ENCODE measurements at places on chromosomes 6 and 20. TPM values are rescaled to one million over a fixed set of nuclear protein-coding genes. Genes with fewer than 3 reads are reported as not detected.
A peak's percentile ranks its signal among the peaks of the same experiment; 100 is the strongest.

The VGLL2 gene
- polyA plus RNA-seq = not detected

The C20orf144 gene
- 0.25 TPM for polyA plus RNA-seq

The COL11A2 gene
- 4.2 TPM for polyA plus RNA-seq

GRCh38 chr6:52535711-52536423 lies 41.0 kb downstream of the TRAM2 start:
- DNase-seq = no peak

- DNase-seq = no peak
Observed at GRCh38 chr20:21518292-21518991, 4.6 kb upstream of the NKX2-2 start.

The MRAP2 gene
- polyA plus RNA-seq = 5.2 TPM

DNA sequence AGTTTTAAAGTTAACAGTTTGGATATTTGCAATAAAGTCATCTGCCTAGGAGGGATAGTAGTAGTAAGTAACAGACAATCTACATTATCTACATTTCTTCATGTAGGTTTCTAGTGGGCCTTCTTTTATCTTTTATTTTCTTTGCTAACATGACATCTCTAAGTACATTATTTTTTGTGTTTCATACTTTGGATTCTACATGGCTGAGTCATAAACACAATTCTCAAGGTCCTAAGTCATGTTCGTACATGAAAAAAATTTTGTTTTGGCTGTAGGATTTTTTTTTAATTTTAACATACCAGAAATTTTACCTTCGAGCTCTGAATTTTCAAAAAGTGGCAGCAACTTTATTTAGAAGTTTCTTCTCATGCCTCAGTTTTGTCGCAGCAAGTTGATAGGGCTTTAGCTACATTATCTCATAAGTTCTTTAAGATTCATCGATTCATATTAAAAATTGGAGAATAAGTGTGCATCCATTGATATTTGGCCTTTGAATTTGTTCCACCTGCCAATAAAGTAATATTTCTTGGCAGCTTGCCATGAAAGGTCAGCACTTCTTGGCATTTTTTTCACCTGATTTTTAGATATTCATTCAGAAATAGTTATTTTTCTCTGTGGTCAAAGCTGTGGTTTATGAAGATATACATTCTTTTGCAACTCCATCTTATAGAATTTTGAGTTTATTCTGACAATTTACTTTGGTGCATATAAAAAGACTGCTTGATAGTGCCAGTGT lies 146.2 kb downstream of the GRIK2 start:
- DNase-seq = no peak

The SOX4 gene
- polyA plus RNA-seq = 143 TPM

The HLA-F gene
- 11.4 TPM for polyA plus RNA-seq

- DNase-seq = no peak
Observed at GRCh38 chr20:63090682-63091571, 84.2 kb upstream of the BHLHE23 start.

DNA sequence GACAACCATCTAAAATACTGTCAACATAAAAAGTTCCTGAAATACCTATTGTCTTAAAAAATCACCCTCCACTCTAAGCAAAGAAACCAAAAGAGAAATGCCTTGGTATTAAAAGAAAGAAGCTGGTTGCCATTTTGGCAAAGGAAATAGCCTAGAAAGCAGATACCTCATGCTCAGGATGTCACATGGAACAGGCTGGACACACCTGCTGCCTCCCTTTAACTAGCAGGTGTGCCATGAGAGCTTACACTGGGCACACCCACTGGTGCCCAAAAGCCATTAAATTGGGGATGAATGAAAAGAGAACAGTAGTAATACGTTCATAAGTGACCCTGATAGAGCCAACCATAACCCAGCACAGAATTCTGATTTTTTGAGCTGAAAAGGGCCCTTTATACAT lies 1.5 kb downstream of the SLC23A2 start:
- DNase-seq = no peak

The BMP6 gene
- polyA plus RNA-seq = 6.8 TPM

GRCh38 chr20:12598894-12599293 lies 409.9 kb upstream of the SPTLC3 start:
- no peak for DNase-seq

The ARFGEF3 gene
- polyA plus RNA-seq = 6.8 TPM

The GGTLC1 gene
- polyA plus RNA-seq = not detected

GRCh38 chr6:19812512-19813119 lies 24.6 kb upstream of the ID4 start:
- DNase-seq = no peak

DNA sequence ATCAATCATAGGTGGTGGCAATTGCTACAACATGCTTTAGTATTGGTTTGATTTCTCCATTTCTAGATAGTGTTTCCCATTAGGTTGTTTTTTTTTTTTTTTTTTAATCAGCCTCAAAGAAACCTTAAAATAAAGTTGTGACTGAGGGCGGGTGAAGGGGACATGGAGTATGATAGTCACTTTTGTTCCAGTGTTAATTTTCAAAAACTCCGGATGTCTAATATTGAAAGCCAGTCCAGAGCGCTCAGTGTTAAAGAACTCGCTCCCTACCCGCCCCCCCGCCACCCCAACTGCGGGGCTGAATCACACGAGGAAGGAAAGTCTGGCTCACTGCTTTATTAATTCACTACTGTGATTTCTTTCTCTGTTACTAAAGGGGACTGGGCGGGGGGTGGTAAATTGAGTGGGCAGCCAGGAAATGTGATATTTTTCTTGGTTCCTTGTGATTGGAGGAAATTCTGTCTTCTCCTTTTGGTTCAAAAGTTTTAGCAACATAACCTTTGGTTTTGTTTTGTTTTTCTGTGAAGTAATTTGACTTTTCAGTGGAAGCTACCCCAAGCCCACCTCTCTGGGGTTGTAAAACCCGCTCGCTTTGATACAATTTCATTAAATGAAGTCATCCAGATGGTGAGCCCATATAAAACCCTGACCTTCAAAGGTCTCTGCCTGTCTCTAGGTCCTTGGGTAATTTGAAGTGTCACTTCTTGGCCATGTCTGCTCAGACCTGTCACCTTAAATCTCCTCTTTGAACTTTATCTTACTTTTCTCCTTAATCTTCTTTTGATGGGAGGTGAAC lies 38.0 kb downstream of the TNFAIP3 start:
- peak; percentile 13 for DNase-seq

The SEMG1 gene
- polyA plus RNA-seq = not detected

GRCh38 chr20:32153771-32154170 lies 44.3 kb downstream of the TM9SF4 start:
- DNase-seq = no peak

DNA sequence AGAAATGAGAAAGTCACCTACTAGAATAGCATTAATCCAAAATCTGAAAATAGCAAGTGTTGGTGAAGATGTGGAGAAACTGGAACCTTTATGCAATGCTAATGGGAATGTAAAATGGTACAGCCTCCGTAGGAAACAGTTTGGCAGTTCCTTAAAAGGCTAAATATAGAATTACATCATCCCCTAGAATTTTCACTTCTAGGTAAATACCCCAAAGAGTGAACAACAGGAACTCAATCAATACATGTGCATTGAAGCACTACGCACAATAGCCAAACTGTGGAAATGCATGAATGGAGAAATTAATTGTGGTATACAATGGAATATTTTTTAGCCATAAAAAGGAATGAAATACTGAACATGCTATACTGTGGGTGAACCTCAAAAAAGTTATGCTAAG lies 982.0 kb upstream of the FLRT3 start:
- DNase-seq = no peak

DNA sequence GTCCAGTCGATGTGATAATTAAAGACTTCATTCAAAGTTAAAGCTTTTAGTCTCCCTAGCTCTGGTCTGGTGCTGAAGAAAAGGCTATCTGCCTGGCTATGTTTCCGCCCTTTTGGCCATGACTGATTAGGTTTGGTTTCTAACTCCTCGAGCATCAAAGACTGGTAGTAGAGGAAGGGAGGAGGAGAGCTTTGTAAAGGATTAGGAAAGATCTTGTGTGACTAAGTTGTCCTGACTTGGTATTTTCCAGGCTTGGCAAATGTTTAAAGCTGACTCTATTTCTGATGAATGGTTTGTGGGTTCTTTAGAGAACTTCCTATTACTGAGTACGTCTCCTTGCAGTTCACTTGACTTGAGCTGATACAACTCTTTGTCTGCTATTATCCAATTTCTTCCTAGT lies 312.9 kb downstream of the GJA1 start:
- DNase-seq = no peak

DNA sequence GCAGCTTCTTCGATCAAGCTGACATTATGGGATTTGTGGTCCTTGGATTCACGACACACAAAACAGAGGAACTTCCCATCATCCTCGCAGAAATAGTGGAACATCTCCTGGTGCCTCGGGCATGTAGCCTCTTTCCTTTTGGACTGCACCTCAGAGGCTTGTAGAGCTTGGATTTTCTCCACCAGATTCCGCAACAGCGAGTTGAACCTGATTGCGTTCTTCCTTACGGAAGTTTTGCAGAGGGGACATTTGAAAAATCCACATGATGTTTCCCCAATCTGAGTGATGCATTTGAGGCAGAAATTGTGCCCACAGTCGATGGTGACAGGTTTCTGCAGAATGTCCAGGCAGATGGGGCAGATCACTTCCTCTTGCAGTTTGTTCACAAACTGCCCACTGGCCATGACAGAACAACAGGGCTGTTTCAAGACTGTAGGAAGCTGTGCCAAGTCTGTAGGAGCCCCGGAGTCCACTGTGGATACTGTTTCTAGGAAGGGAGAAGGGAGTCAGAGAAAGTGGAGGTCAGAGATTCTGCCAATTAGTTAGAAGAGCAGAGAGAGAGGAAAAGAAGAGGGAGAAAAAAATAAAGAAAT lies 392 bp downstream of the TRIM31 start:
- DNase-seq = no peak

The KHDRBS2 gene
- polyA plus RNA-seq = 2.6 TPM

The SLC17A2 gene
- 0.42 TPM for polyA plus RNA-seq

The LY6G6F gene
- polyA plus RNA-seq = 1.2 TPM

DNA sequence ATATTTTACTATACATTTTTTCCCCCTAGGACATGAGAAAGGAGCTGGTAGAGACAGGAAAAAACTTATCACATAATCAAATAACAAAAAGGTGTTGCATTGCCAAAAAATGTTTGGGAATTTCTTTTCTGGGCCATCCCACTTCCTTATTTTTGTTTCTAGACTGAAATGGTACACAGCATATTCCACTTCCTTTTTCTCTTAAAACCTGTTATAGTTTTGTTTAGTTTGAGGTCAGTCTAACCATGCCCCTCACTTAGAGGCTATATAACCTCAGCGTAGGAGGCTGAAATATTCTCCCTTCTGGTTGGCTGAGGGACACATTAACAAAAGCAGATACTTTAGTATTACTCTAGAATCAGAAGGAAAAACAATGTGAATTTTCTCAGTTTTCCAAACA lies 323.9 kb downstream of the GJA1 start:
- DNase-seq = no peak

The OPRM1 gene
- polyA plus RNA-seq = not detected

The COL9A3 gene
- polyA plus RNA-seq = 27.3 TPM

GRCh38 chr6:64113704-64114103 lies 478.1 kb downstream of the PHF3 start:
- no peak for DNase-seq

- no peak for DNase-seq
Observed at GRCh38 chr20:47125508-47125757, 230.8 kb downstream of the EYA2 start.

DNA sequence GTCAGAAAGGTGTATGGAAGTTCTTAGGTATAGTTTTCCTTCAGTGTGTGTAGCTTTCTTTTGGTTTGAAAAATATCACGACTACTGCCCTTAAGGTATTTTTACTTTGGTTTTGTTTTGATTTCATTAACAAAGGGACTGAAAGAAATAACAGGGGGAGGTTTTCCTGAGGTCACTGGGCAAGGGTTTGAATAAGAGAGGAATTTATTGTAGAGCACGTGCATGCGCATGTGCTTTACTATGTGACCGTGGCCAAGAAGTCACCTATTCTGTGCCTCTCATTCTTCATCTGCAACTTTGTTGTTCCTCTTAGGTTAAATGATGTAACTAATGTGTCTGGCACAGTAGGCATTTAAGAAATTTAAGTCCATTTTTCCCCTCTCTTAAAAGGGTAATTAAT lies 4.1 kb upstream of the MAN1A1 start:
- DNase-seq = no peak

GRCh38 chr6:111541026-111541681 lies 58.1 kb upstream of the REV3L start:
- DNase-seq = no peak

The SOD2 gene
- 114 TPM for polyA plus RNA-seq

- peak; percentile 36 for DNase-seq
Observed at GRCh38 chr6:35419417-35419816, 32.7 kb upstream of the FANCE start.

DNA sequence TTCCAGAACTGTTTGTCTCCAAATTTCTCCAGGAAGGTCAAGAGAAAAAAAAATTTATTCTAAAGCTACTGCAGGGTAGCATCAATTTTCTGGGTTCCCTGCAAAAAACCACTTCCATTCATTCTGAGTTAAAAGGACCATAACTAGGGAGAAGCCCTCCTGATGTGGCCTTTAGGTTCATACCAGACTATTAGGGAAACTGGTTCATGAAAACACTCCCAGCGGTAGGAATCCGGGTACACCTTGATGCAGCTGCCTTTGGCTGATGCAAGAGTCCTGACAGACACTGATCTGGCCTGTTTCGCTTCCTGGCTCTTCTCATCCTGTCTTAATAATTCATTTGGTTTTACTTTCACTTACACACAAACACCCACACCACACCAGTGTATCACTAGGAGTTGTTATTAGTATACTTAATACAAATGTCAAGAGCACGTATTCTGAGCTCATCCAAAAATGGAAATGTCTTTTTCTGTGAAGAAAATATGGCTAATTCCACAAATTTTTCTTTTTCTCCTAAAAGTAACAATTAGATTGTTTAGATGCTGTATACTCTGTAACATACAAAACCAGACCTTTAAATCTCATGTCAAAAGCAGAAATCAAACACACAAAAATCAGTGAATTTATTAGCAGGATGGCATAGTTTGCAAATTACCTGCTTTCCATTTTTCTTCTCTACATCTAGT lies 38.4 kb upstream of the ARHGAP18 start:
- DNase-seq = no peak

DNA sequence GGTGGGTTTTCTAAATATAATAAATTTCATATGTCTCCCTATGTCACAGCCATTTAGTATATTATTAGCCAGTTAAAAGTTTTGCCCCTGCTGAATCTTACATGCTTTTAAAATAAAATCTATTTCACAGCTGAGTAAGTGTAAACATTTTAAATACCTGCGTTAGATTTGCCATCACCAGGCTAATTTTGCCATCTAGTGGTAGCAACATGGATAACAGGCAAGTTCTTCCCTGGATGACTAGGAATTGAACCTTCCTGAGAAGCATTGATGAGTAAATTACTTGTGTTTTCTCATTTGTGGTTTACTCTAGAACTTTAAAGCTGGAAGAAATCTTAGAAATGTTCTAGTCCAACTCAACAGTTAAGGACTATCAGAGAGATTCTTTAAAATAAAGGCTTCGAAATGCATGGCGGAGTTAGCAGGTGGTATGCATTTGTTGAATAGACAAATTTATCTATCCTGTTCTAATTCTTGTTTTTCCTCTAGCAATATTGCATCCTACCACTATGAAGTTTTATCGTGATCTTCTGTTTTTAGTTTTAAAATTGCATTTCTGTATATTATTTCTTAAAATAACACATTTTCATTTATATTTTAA lies 2.6 kb downstream of the PRSS35 start:
- no peak for DNase-seq

The TAB2 gene
- 91.1 TPM for polyA plus RNA-seq
